Stimulated activated naive B cell treated with anti-CD40 and anti-IgM and Interleukin-4, amounts not matched to agents 10 μg/mL and 1 μg/mL and 100 μg/mL, for 72 hours (primary cell): ENCODE measurements at places on chromosomes 1 and 21.

DNA sequence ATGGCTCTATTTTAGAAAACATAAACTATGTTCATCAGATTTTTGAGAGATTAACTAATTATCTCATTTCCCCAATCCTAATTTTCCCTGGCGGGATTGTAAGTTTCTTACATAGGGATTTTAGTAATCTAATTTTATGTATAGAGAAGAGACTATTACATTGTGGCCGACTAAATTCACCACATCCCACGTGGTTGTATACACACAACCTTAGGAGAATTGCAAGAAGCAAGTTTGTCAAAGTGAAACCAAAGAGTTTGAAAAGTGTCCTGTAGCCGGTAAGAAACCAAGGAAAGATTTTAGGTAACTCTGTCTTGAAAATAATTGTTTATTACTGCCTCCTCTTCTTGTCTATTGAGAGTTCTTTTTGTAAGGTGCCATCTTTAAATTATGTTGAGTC, 550.6 kb downstream of the LTN1 start:
- H3K27ac ChIP-seq, result no peak overlapping the region
- H3K4me3 ChIP-seq, result no peak overlapping the region
- H3K4me1 ChIP-seq, result no peaks in the 10 kb centered on the region
- H3K27me3 ChIP-seq, result no peaks in the 10 kb centered on the region

GRCh38 chr1:247411621-247412327, 4.2 kb upstream of the NLRP3 start:
- no peak overlapping the region for H3K27ac ChIP-seq
- H3K4me1 ChIP-seq, result peaks cover 48% of the 10 kb centered on the region
- no peak for DNase-seq
- peaks cover 9% of the 10 kb centered on the region for H3K27me3 ChIP-seq

GRCh38 chr1:52978045-52978444, 51.0 kb downstream of the SCP2 start:
- no peaks in the 10 kb centered on the region for H3K27me3 ChIP-seq
- DNase-seq, result no peak
- H3K4me3 ChIP-seq, result no peak overlapping the region

GRCh38 chr1:92623187-92623778, 136.6 kb upstream of the GFI1 start:
- no peak overlapping the region for H3K27ac ChIP-seq
- no peaks in the 10 kb centered on the region for H3K27me3 ChIP-seq
- H3K36me3 ChIP-seq, result peaks cover 20% of the 10 kb centered on the region

DNA sequence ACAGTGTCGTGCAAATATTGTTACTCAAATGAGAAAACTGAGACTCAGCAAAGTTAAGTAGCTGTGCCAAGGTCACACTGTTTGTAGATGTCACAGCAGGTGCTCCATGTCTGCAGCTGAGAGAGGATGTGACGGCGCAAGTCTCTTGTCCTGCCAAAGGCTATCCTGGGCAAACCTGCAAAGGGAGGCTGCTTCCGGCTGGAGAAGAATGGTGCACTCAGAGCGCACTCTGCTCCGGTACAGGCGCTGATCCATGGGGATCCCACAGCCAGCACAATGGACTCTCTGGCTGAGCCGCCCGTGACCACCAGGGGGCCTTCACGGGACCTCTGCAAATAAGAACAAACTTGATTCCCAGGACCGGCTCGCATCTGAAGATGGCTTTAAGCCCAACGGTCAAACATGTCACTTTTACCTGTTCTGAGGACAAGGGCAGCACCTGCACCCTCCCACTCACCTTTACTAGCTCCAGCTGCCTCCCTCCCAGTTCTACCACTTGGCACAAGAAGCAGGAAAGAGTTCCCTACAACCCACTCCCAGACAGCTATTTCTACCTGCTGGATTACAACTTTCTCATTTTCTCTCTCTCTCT, 21.9 kb downstream of the RD3 start:
- H3K27ac ChIP-seq, result no peak overlapping the region
- no peak for DNase-seq
- H3K36me3 ChIP-seq, result no peaks in the 10 kb centered on the region
- H3K4me1 ChIP-seq, result peaks cover 7% of the 10 kb centered on the region
- peaks cover 4% of the 10 kb centered on the region for H3K27me3 ChIP-seq

- H3K4me3 ChIP-seq, result no peak overlapping the region
- H3K36me3 ChIP-seq, result peaks cover 3% of the 10 kb centered on the region
- H3K27ac ChIP-seq, result no peak overlapping the region
Observed at GRCh38 chr1:181501612-181502011, 18.3 kb downstream of the CACNA1E start.

DNA sequence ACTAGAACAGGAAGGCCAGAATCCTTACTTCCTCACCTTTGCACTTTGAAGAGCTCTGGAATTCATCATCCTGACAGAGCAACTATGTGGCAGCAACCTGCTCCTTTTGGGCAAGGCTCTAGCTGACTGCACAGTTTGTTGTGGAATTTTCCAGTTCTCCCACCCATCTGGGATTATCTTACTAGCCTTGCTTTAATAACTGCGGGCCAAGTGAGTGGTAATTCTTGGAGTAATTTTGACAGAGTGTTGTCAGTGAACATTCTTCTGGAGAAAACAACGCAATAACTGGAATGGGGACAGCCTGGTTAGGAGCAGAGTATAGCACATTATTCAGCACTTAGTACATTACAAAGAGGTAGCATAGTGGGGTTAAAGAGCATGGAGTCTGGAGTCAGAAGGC, 75.3 kb downstream of the NTMT2 start:
- H3K36me3 ChIP-seq, result no peaks in the 10 kb centered on the region
- H3K27me3 ChIP-seq, result no peaks in the 10 kb centered on the region
- H3K4me1 ChIP-seq, result no peaks in the 10 kb centered on the region
- no peak overlapping the region for H3K27ac ChIP-seq
- DNase-seq, result no peak

DNA sequence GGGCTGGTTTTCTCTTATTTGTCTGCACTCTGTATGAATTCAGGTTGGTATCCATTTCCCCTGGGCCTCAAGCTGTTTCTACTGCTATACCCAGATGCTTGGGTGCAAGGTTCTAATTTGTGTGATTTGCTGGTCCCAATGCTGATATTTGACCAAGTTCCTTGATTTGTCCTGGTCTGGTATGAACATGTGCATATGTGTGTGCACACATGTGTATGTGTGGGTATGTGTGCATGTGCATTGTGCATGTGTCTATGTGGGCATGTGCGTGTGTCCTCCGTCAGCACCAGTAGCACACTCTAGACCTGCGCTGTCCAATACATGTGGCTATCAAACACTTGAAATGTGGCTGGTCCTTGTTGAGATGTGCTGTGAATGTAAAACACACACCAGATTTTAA, 102.4 kb upstream of the TSPAN2 start:
- DNase-seq, result no peak
- no peak overlapping the region for H3K4me3 ChIP-seq
- no peaks in the 10 kb centered on the region for H3K4me1 ChIP-seq
- H3K27ac ChIP-seq, result no peak overlapping the region
